Cardiac muscle cell (in vitro differentiated cells and primary cell): ENCODE measurements at places on chromosomes 13 and 19. TPM values are rescaled to one million over a fixed set of nuclear protein-coding genes. Genes with fewer than 3 reads are reported as not detected.

The TRPC4 gene
- 0.09 and 0.28 TPM in 2 replicates for total RNA-seq

The SIGLEC8 gene
- total RNA-seq: not detected in 2 replicates

- H3K36me3 ChIP-seq: no peaks in the 10 kb centered on the region
- H3K27me3 ChIP-seq: no peaks in the 10 kb centered on the region
- H3K4me3 ChIP-seq: no peak overlapping the region
- H3K4me1 ChIP-seq: no peaks in the 10 kb centered on the region
- DNase-seq: no peak
These were observed 507.2 kb upstream of the SLC10A2 start for GRCh38 chr13:103573446-103573845.

The CYP4F8 gene
- not detected in 2 replicates for total RNA-seq

The REEP6 gene
- 52.7 and 72.5 TPM in 2 replicates for total RNA-seq

DNA sequence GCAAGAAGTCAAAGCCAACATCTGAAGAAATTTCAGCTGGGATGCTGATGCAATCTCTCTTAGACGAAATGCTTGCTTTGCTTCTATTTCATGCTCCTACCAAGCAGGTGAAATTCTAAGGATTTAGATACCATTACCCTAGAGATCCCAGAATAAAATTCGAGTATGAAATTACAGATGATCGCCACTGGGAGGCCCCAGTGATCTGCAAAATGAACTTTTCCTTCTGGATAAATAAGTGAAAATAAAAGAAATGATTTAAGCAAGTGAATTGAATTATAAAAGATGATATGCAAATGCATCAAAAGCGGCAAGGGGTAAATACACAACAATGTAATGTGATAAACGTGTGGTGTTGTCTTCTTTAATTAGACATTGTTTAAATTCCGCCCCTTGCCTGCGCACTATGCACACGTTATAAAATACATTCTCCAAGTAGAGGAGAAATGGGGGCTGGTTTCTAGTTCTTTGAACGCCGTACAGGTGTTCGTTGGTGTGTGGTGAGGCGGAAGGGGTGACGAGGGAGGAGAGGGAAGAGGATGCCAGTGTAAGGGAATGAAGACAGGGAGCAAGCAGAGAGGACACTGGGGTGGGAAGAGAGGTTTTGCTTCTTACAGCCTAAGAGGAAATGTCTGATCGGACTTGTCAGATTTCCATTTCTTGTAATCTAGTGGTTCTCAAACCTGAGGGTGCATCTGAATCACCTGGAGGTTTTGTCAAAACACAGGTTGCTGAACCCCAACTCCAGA lies 58.0 kb downstream of the ERCC5 start:
- H3K4me1 ChIP-seq: peaks cover 4% of the 10 kb centered on the region
- H3K36me3 ChIP-seq: no peaks in the 10 kb centered on the region
- H3K27me3 ChIP-seq: no peaks in the 10 kb centered on the region
- H3K27ac ChIP-seq: no peak overlapping the region
- no peak overlapping the region for H3K4me3 ChIP-seq

The KCNRG gene
- total RNA-seq: 0.69 and 1.9 TPM in 2 replicates

GRCh38 chr19:7477758-7478157 lies 11.1 kb downstream of the PEX11G start:
- H3K36me3 ChIP-seq: no peaks in the 10 kb centered on the region
- no peak overlapping the region for H3K27ac ChIP-seq
- no peak overlapping the region for H3K4me3 ChIP-seq
- peaks cover 4% of the 10 kb centered on the region for H3K4me1 ChIP-seq

- DNase-seq: peak; percentile 100
- H3K36me3 ChIP-seq: peaks cover 7% of the 10 kb centered on the region
- H3K4me1 ChIP-seq: peaks cover 4% of the 10 kb centered on the region
- H3K27me3 ChIP-seq: no peaks in the 10 kb centered on the region
- H3K4me3 ChIP-seq: peak overlapping the region; percentile 34
These were observed 737 bp downstream of the ZNF575 start for GRCh38 chr19:43533546-43534304.

DNA sequence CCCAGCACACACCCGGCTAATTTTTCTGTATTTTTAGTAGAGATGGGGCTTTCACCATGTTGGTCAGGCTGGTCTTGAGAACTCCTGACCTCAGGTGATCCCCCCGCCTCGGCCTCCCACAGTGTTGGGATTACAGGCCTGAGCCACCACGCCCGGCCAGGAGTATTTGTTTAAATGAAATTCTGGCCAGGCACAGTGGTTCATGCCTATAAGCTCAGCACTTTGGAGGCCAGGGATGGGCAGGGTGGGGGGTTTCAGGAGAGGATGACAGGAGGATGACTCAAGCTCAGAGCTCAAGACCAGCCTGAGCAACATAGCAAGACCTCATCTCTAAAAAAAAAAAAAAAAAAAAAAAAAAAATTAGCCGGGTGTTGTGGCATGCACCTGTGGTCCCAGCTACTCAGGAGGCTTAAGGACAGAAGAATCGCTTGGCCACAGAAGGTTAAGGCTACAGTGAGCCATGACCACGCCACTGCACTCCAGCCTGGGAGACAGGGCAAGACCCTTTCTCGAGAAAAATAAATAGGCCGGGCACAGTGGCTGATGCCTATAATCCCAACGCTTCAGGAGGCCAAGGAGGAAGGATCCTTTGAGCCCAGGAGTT lies 8.2 kb upstream of the DHDH start:
- DNase-seq: no peak
- H3K36me3 ChIP-seq: peaks cover 6% of the 10 kb centered on the region
- H3K27me3 ChIP-seq: no peaks in the 10 kb centered on the region
- H3K27ac ChIP-seq: no peak overlapping the region
- H3K4me1 ChIP-seq: no peaks in the 10 kb centered on the region

The TDRD12 gene
- total RNA-seq: 0.03 TPM in 1 of 2 replicates, not detected in the other

The ATP1A3 gene
- total RNA-seq: 4.5 and 6.1 TPM in 2 replicates

The RPS19 gene
- 1,651 and 2,830 TPM in 2 replicates for total RNA-seq

DNA sequence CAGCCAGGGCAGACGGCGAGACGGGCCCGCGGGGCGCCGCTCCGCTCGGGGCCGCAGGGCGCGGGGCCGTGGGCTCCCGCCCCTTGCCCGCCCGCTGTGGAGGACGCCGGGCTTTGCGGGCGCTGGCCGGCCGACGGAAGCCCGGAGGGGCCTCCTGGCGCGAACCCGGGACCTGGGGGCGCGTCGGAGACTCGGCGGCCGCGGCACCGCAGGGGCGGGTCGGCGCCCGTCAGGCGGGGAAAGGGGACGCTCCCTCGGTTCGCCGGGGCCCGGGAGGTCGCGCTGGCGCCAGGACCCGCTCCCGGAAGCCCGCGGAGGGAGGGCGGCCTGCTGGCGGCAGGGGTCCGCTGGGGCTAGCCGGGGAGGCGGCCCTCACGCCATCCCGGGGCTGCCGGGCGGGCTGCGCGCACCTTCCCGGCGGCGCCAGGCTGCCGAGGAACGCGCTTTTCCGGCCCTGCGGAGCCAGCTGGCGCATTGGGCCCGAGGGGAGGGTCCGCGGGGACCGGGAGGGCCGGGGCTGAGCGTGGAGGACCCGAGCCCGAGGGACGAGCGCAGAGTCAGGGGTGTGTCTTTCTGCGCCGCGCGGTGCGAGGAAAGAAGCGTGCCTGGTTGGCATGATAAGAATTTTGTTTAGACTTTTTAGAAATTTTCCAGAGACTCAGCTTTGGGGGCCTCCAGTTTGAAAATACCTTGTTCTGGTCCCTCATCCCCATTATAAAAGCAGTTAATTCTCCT lies 511 bp downstream of the GARRE1 start:
- H3K27me3 ChIP-seq: no peaks in the 10 kb centered on the region
- DNase-seq: peak; percentile 46
- no peaks in the 10 kb centered on the region for H3K36me3 ChIP-seq
- peaks cover 5% of the 10 kb centered on the region for H3K4me1 ChIP-seq

DNA sequence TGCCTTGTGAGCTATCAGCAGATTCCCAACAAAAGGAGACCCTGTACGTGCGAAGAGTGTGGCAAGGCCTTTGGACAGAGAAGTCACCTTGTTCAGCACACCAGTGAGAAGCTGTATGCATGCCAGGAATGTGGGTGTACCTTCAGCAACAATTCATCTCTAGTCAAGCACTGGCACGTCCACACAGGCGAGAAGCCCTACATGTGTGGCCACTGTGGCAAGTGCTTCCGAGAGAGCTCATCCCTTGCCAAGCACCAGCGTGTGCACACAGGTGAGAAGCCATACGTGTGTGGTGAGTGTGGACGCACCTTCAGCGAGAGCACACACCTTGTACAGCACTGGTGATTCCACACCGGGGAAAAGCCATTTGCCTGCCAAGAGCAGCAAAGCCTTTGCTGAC lies 7.6 kb upstream of the ZSCAN22 start:
- H3K4me3 ChIP-seq: no peak overlapping the region
- H3K27ac ChIP-seq: no peak overlapping the region
- DNase-seq: no peak

The GPALPP1 gene
- 28.3 and 38.7 TPM in 2 replicates for total RNA-seq

The GPC6 gene
- total RNA-seq: 31.4 and 43.3 TPM in 2 replicates

DNA sequence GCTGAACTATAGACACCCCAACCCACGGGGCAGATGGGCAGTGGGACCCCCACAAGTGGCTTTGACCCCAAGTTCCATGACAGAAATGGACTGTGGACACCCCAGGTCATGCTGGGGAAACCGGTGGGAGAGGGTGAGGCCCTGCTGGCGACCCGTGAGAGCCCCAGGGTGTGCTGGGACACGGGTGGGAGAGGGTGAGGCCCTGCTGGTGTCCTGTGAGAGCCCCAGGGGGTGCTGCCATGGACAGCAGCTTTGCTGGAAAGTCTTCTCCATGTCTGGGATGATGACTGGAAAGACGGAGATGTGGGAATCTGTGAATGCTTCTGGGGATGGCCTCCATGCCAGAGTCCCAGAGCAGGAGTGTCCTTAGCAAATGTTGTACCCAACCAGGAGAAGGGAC lies 148.4 kb downstream of the URI1 start:
- no peaks in the 10 kb centered on the region for H3K36me3 ChIP-seq
- DNase-seq: no peak
- no peak overlapping the region for H3K4me3 ChIP-seq

GRCh38 chr13:112141643-112142400 lies 74.9 kb downstream of the SOX1 start:
- H3K36me3 ChIP-seq: no peaks in the 10 kb centered on the region
- no peak overlapping the region for H3K27ac ChIP-seq
- H3K27me3 ChIP-seq: peaks cover 6% of the 10 kb centered on the region
- H3K4me3 ChIP-seq: no peak overlapping the region
- no peak for DNase-seq
- H3K4me1 ChIP-seq: no peaks in the 10 kb centered on the region

The NKPD1 gene
- total RNA-seq: 1.1 and 3.3 TPM in 2 replicates

DNA sequence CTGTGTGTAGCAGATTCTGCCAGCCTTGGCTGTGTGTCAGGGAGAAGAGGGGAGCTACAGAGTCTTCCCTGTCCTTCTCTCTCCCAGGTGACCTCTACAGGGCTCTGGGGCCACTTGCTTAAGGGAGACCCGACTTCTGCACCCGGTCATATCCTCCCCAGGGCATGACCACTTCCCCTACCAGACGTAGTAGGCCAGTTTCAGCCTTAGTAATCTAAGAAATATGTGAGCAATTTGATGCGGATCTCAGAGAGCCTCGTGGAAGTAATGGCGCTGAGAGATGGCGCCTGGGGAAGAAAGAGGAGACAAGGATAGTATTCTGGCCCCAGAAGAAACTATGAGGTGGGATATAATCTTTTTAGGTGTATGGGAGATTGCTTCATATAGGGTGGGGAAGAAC lies 41.9 kb downstream of the NFIX start:
- H3K36me3 ChIP-seq: no peaks in the 10 kb centered on the region
- H3K4me3 ChIP-seq: no peak overlapping the region
- DNase-seq: peak; percentile 85
- H3K4me1 ChIP-seq: no peaks in the 10 kb centered on the region

The CCNA1 gene
- 1.4 TPM in 1 of 2 replicates, not detected in the other for total RNA-seq

DNA sequence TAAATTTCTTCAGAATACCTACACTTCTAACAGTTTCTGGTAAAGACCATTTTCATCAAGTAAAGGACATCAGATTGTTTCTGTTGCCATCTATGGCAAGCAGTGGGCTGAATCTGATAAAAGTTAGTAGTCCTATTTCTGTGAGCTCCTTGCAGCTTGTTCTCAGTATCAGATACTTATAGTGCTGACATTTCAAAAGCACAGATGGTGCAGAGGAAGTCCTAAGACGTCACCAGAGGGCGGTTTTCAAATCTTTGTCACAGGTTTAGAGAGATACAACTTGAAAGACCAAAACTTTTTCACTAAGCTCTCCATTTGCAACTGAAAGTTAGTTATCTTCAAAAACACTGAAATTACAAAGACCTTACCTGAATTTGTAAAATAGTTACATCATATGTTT lies 719.8 kb downstream of the SLITRK1 start:
- peak; percentile 44 for DNase-seq
- H3K4me1 ChIP-seq: peaks cover 27% of the 10 kb centered on the region
- no peaks in the 10 kb centered on the region for H3K27me3 ChIP-seq
- no peaks in the 10 kb centered on the region for H3K36me3 ChIP-seq

DNA sequence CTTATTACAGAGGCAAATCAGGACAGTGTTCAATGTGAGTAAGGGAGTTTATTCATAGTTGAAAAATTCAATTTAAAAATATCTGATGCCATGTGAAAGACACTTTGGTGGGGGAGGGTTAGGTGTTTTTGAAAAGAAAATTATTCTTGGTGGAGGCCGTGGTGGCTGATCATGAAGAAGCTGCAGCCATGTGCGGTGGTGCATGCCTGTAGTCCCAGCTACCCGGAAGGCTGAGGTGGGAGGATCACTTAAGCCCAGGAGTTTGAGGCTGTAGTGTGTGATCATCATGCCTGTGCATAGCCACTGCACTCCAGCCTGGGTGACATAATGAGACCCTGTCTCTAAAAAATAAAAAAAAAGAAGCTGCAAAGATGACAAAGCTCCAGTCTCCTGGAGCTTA lies 28.6 kb downstream of the WDFY2 start:
- H3K4me3 ChIP-seq: no peak overlapping the region
- H3K27ac ChIP-seq: no peak overlapping the region
- H3K36me3 ChIP-seq: no peaks in the 10 kb centered on the region
- peaks cover 9% of the 10 kb centered on the region for H3K4me1 ChIP-seq

GRCh38 chr19:19105365-19106055 lies 32.8 kb downstream of the TMEM161A start:
- H3K27ac ChIP-seq: peak overlapping the region; percentile 56
- H3K4me1 ChIP-seq: peaks cover 13% of the 10 kb centered on the region
- peak; percentile 84 for DNase-seq
- H3K4me3 ChIP-seq: peak overlapping the region; percentile 23

- no peaks in the 10 kb centered on the region for H3K36me3 ChIP-seq
- H3K27ac ChIP-seq: peak overlapping the region; percentile 85
- no peak overlapping the region for H3K4me3 ChIP-seq
- DNase-seq: no peak
These were observed 129.4 kb downstream of the SHISA2 start for GRCh38 chr13:25922376-25922775.

GRCh38 chr13:113783966-113784644 lies 25.1 kb downstream of the TMEM255B start:
- H3K4me3 ChIP-seq: no peak overlapping the region
- H3K4me1 ChIP-seq: no peaks in the 10 kb centered on the region
- no peak overlapping the region for H3K27ac ChIP-seq
- DNase-seq: no peak

GRCh38 chr19:2578901-2579677 lies 103.2 kb downstream of the GADD45B start:
- peaks cover 7% of the 10 kb centered on the region for H3K4me1 ChIP-seq
- no peaks in the 10 kb centered on the region for H3K36me3 ChIP-seq
- peak; percentile 89 for DNase-seq

- H3K27ac ChIP-seq: no peak overlapping the region
- H3K4me3 ChIP-seq: no peak overlapping the region
- H3K4me1 ChIP-seq: no peaks in the 10 kb centered on the region
- no peaks in the 10 kb centered on the region for H3K36me3 ChIP-seq
- DNase-seq: no peak
These were observed 85.7 kb upstream of the WASF3 start for GRCh38 chr13:26471807-26472206.

- H3K27me3 ChIP-seq: no peaks in the 10 kb centered on the region
- peak overlapping the region; percentile 82 for H3K27ac ChIP-seq
- H3K4me1 ChIP-seq: peaks cover 10% of the 10 kb centered on the region
- peak; percentile 44 for DNase-seq
- peak overlapping the region; percentile 66 for H3K4me3 ChIP-seq
These were observed 964 bp downstream of the PAK4 start for GRCh38 chr19:39126312-39127187.

The B9D2 gene
- total RNA-seq: 5.3 and 7.8 TPM in 2 replicates

The SLC25A30 gene
- total RNA-seq: 5.6 and 8.6 TPM in 2 replicates
